Mucosa of gallbladder (tissue), 1 donor: ENCODE measurements at places on chromosomes 12 and 14.

DNA sequence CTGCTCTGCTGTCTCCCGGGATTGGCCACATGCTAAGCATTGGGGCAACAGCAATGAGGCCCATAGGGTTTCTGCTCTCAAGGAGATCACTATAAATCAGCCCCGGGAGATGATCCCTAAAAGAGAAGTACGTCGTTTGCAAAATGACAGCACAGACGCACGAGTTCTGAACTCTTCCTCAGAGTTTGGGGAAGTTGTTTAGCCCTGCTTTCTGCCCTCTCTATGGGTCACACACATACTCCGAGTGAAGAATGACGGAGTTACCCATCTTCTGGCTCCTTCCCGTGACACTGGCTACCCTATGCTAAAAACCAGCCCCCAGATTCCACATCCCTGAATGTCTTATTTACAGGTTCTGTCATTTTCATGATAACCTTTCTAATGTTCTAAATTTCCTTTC lies 258.0 kb upstream of the PLEKHG7 start:
- peak; percentile 38 for DNase-seq

DNA sequence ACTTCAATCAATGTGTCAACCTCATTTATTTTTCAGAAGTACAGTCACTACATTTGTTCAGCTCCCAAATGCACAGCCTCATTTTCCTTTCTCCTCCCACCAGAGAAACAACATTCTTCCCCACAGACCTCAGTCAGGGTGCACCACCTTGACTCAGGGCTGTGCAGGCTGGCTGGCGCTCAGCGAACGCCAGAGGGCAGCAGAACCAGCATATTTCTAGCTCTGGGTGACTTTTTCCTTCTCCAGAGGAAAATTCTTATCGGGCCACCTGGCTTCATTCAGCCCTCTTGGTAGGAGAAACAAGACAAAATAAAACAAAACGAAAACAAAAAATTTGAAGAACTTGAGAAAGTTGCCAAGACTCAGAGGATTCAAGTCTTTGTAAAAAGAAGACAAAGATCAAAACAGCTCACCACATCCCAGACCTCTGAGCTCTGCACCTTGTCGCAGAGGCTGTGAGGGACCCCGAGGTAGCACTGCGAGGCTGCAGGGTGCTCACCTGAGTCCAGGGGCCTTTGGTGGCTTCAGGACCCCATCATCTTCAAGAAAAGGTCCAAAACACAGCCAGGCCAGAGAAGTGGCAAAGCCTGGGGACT lies 33.7 kb downstream of the PAH start:
- peak; percentile 72 for DNase-seq

DNA sequence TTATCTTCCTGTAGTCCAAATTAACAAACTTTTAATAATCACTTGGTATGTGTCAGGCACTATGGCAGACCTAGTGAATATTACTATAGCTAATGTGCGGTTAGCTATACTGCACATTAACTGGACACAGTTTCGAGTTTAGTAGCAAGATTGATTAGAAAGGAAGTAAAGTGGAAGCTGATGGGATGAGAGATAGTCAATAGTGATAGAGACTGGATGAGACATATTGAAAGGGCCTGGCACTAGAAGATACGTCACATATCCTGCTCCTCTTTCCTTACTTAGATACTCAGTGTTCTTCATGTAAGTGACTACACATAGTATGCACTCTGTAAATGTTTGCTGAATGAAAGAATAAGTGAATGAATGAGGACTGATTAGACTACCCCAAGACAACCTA lies 5.5 kb downstream of the TBK1 start:
- DNase-seq: no peak

GRCh38 chr12:19390051-19390598 lies 49.2 kb upstream of the AEBP2 start:
- DNase-seq: no peak

DNA sequence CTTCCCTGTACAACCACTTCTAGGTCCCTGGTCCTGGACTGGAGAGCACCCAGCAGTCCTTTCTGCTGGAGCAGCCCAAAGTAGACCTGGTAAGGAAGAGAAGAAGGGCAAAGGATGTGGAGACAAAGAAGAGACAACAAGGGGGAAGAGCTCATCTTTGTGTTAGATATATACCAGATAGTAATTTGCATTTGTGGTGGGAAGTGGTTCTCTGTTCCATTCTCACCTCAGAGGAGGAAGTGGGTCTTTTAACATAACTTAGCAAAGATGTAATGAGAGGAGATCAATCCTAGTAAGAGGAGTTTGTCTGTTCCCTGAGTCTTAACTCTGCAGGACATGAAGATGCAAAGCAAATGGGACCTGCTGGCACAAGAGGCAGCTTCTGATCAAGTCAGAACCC lies 8.0 kb downstream of the CCDC198 start:
- no peak for DNase-seq

GRCh38 chr12:109706398-109706746 lies 7.3 kb upstream of the FAM222A start:
- DNase-seq: no peak

DNA sequence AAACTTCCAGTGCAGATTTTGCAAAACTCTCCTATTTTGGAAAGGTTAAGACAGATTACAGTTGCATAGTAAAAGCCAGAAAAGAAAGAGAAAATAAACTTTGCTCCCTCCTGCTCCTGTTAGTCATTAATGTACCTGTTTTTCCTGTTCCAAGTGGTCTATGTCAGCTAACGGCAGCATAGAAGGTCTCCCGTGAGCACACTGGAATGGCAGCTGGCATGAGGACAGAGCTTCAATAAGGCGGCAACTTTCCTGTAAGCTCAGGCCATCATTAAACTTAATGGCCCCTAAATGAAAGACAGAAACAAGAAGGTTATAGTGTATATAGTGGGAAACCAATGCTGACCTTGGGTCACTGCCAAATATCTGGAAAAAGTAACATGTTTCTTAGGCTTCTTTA lies 16.0 kb downstream of the EIF2B2 start:
- DNase-seq: peak; percentile 48

DNA sequence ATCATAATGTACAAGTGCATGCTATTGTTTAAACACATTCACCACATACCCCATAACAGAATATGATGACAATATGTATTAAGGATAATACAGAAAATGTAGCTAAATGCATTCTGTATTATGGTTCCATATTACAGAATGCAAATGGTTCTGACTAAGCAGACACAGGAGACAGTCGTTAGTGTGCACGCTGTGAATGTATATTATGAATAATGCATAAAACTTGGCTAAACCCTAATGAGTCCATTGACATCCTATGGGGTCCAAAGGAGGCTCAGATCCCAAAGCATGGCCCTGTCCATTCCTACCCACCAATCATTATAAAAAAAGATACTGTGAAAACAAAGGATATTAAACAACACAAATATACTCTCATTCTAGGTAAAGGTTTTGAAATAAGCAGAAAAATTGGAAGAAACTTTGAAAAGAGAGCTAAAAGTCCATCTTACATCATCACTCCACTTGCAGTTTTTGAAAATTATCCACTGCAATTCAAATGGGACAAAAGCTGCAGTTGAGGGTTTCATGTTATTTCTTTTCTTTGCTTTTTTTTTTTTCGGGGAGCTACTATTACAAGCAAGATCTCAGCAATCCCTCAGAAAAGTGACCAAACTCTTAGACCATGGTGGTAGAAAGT lies 415.1 kb downstream of the BCAT1 start:
- no peak for DNase-seq

- DNase-seq: no peak
These were observed 322.7 kb downstream of the ALG10 start for GRCh38 chr12:34344851-34345522.

GRCh38 chr12:93061473-93062419 lies 132.7 kb upstream of the EEA1 start:
- DNase-seq: no peak

GRCh38 chr12:56546680-56547079 lies 25.1 kb downstream of the RBMS2 start:
- no peak for DNase-seq
